ENCODE measurements at places on chromosomes 4 and X. TPM values are rescaled to one million over a fixed set of nuclear protein-coding genes. Genes with fewer than 3 reads are reported as not detected.

GRCh38 chrX:147322496-147322895, 508.0 kb upstream of the CXorf51A start:
- no peak for DNase-seq

GRCh38 chr4:121143131-121143530, 21.0 kb downstream of the TNIP3 start:
- no peak for DNase-seq

GRCh38 chr4:101711590-101712260, 78.8 kb upstream of the BANK1 start:
- DNase-seq: no peak

CTAG1B gene
- not detected for total RNA-seq

DNA sequence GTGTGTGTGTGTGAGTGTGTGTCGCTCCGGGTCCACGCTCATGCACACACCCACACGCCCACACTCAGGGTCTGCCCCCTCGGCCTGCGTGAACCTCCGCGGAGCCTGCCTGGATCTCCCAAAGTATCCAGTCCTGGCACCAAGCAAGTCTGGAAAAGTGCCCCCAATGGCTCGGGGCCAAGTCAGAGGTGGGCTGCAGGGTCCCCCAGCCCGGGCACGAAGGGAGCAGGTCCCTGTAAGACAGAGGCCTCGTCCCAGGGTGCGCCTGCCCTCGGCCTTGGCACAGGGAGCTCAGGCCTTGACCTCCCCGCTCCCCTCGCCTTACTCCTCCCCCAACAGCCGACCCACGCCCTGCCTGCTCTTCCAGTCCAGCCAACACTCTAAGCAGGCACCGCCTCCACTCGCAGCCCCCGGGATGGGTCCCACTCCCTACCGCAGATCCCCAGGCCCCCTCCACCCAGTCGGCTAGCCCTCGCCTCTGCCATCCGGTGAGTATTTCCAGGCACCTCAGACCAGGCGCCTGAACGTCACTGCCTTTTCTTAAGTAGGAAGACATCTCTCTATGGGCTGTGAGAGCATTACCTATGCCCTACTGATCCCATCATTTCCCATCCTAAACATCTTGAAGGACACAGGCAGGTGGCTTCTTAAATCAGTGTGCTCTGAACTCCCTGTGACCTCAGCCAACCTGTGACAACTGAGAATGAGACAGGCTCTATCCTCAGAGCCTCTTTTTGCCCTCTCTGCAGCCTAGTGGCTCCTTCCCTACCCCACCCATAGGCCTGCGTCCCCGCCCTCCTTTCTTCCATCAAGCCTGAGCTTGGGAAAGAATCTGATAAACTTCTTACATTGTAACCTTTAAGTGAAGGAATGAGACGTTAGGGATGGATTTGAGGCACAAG, 704 bp downstream of the FAM114A1 start:
- peak; percentile 85 for DNase-seq

- DNase-seq: no peak
These were observed 471 bp downstream of the MCTS1 start for GRCh38 chrX:120604361-120604782.

MAPK10 gene
- 30.5 TPM for total RNA-seq

DNA sequence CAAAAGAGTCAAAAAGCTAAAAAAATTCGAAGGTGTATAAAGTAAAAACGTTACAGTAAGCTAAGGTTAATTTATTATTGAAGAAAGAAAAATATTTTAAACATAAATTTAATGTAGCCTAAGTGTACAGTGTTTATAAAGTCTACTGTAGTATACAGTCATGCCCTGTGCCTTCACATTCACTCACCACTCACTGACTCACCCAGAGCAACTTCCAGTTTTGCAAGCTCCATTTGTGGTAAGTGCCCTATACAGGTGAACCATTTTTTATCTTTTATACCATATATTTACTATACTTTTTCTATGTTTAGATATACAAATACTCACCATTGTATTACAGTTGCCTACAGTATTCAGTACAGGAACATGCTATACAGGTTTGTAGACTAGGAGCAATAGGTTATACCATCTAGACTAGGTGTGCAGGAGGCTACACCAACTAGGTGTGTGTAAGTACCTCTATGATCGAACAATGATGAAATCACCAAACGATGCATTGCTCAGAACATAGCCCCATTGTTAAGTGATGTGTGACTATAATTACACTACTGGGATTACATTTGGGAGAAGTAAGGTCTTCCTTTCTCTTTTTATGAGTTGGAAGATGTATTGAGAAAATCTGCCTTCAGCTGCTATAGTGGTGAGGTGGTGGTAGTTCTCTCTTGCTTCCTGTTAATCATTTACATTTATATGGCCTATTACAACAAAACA, 27.2 kb downstream of the TMSB4X start:
- DNase-seq: no peak

HDX gene
- 13.8 TPM for total RNA-seq

ZMAT1 gene
- 5.4 TPM for total RNA-seq

CXCL10 gene
- total RNA-seq: 0.32 TPM

- no peak for DNase-seq
These were observed 56.6 kb downstream of the ZNF827 start for GRCh38 chr4:145881989-145882388.

GRCh38 chr4:5888222-5889001, 4.5 kb downstream of the CRMP1 start:
- no peak for DNase-seq

GRCh38 chr4:6607368-6608055, 32.5 kb downstream of the MAN2B2 start:
- no peak for DNase-seq

DNA sequence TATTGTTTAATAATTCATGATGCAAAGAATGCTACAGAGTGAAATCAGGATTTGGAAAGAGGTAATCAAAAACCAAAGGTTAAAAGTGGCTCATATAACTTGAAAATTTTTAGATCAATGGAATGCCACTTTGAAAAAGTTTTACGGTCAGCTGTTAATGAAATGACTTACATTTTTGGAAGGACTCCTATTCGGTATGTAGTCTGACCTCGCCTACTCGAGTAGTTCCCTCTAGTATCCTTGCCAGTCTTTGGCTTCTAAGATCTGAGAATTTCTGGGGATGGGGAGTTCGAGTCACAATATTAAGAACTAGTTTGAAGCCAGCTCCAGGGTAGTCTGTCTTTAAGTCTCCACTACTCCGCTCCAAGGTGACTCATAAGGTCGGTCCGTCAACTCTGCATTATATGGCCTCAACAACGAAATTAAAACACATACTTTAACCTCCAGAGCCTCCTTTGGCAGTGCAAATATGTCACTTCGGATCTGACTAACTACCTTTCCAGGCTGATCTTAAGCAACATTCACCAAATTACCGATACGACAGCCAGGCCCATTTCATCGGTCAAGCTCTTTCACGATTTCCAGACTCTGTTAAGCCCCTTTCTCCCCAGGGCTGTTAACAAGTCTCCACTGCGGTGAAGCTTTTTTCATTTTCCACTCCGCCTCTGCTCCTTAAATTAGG, 733 bp upstream of the NAA15 start:
- DNase-seq: no peak

DNA sequence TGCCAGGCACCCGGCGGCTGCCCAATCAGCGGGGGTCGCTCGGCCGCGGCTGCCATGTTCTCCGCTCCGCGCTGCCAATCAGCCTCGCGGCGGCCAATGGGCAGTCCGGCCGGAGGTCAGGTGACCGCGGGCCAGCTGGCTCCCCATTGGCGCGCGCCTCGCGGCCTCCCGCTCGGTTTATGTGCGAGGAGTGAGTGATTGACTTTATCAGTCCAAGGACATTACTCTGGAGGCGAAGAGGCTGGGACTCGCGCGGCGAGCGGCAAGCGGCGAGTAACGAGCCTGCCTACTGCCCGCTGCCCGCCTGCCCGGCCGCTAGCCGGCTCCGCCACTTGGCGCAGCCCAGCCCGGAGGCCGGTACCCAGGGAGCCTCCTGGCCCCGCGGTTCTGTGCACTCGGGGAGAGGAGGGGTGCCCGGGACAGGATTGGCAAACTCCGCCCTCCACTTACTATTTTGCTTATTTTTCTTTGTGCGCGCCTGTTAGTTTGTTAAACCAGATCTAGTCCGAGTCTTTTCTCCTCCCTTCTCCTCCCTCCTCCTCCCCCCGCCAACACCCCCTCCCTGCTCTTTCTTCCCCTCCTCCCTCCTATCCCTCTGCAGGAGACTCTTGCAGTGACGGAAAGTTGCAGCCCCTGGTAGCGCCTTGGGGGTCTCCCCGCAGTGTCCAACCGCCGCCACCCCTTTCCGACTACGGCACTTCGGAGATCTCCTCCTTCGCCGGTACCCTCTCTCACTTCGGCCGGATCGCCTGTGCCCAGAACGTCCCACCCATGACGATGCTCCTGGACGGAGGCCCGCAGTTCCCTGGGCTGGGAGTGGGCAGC, at the start of gene ZIC3:
ZIC3 (plus strand) TSS at position 207 of the 825 bp plus-strand sequence; CDS start at position 772, 565 bp downstream.
- no peak for DNase-seq

GRCh38 chrX:115560211-115560977, 580 bp upstream of the PLS3 start:
- no peak for DNase-seq

GRCh38 chrX:20352935-20353336, 86.2 kb upstream of the RPS6KA3 start:
- no peak for DNase-seq

- DNase-seq: no peak
These were observed 7.3 kb downstream of the EMCN start for GRCh38 chr4:100510551-100510950.

DNA sequence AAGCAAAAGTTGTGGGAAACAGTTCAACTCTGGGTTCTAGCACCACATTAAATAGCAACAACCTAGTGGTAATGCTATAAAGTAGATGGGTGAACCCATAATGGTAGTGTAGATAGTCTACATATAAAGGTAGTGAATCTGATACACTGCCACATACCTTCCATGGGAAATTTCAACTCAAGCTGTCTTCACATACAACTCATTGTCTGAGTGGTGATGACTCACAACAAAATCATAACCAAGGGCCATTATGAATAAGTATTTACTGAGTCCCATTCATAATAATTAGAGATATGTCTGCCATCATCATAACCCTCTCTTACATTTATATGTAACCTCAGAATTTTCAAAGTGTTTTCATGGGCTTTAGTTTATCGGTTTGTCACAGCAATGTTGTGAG, 34.8 kb downstream of the EGF start:
- DNase-seq: no peak

GRCh38 chrX:45801554-45801953, 600.9 kb upstream of the DIPK2B start:
- no peak for DNase-seq

GRCh38 chr4:99305638-99306400, 15.0 kb upstream of the ADH1A start:
- DNase-seq: no peak

DNA sequence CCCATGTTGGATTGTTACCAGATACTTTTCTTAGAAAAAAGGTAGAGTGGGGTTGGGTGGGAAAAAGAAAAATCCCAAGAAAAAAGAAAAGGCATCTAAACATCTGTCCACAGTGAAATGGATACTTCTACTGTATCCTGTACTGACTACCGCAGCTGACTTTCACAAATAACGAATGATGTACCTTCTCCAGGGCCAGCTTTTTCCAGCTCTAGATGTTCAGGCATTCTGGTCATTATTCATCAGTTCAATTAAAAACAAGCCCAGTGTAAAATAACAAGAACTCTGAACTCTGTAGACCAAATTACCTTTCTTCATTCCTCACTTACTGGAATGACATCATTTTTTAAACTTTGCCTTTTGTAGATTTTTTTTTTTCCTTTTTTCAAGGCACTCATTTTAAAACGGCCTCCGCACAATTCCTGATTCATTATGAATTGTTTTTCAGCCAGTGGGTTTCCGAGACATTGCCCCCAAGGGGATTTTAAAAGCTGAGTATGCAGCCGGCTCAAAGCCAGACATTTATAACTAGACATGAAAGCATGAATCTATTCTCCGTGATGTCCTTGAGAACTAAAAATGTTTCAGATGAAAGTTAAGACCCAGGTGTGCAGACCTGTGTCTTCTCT, 113.5 kb downstream of the PRKX start:
- no peak for DNase-seq

DNA sequence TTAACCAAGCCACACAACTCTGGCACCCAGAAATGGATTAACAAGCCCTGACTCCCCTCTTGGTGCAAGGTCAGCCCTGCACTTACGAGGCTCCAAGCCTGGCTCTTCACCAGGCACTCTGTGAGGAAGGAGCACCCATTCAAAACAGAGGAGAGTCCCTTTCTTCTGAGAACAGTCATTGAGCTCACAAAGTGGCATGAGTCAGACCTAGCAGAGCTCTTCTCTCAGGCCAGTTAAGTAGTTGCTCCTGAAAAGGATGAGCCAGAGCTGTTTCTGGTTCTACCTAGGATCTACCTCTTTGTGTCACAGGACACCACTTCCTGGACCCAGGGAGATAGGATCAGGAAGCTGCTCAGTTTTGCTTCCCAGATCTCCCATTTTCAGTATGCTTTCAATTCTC, 48.2 kb downstream of the EVC2 start:
- no peak for DNase-seq

GUCY1A1 gene
- 88.1 TPM for total RNA-seq

- DNase-seq: peak; percentile 58
These were observed 62.0 kb downstream of the HTRA3 start for GRCh38 chr4:8331575-8331955.

ARR3 gene
- total RNA-seq: not detected

DNA sequence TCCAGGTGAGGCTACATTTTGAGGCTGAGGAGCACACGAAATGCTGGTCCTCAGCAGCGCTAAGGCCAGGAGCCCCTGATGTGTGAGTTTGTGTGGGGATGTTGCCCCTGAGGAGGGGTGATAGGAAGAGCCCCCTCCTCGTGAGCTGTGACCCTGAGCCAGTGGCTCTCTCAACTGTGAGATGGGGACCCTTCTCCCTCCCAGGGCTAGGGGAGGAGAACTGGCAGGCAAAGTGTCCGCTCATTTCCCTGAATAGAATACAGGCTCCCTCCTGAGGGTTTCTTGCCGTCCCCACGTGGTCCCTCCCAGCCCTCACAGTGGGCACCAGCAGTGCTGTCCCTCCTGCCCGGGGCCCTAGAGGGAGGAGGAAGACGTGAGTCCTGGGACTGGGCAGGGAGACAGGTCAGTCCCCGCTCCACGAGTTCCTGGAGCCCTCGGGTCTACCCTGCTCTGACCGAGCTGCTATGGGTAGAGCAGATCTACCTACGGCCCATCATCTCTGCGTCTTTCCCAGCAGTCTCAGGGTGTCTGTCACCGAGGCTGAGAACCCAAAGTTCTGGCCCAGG, 21.0 kb upstream of the TBC1D14 start:
- peak; percentile 60 for DNase-seq

GRCh38 chr4:88705805-88706492, 8.3 kb upstream of the NAP1L5 start:
- no peak for DNase-seq

DNA sequence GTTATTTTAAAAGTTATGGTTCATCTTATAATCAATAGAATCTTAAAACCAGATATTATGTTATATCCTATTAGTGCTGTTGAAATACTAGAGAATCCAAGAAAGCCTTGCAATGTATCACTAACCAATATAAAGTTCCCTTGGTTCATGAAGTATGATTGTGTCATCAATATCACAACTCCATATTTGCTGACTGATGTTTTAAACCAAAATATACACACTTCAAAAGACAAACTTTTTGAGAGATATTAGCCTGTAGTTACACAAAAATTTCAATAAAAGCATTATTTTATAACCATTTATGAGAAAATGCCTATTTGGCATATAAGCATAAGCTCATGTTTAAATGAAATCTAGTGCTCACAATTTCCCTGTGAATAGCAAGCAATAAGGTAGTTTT, 198.6 kb downstream of the CENPC start:
- DNase-seq: no peak

ACE2 gene
- total RNA-seq: 1.6 TPM
